ENCODE measurements at places on chromosomes 11 and 22.

- no peak for DNase-seq
Observed at GRCh38 chr22:37674951-37675929, at the start of gene LGALS1. LGALS1 (plus strand) TSS chr22:37675636; CDS start chr22:37675703, 67 bp downstream.

DNA sequence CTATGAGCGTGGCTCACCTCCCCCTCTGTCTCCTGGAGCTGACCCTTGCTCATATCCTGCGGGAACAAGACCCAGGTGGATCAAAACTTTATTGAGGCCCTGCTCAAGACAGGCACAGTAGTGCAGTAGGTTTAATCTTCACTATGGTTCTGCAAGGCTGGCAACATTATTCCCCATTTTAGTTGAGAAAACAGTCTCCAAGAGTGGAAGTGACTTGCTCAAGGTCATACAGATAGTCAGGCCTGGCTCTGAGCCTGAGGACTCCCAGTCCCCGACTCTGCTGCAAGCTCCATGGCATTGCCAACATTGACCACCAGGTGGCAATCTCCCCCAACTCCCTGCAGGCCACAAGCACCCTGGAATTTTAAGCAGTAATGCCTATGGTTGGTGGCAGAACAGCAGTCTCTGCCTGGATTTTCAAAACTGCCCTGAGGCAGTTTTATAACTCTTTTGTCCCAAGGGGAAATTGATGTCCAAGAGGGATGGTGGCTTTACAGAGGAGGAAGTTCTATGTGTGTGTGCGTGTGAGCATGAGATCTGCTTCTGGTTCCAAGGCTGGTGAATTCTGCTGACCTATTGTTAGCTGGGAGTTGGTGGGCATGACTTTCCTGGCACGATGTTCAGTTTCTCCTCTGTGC, 34.1 kb downstream of the NEU3 start:
- DNase-seq, result peak; percentile 32

GRCh38 chr11:24588081-24588480, 91.2 kb downstream of the LUZP2 start:
- no peak for DNase-seq

DNA sequence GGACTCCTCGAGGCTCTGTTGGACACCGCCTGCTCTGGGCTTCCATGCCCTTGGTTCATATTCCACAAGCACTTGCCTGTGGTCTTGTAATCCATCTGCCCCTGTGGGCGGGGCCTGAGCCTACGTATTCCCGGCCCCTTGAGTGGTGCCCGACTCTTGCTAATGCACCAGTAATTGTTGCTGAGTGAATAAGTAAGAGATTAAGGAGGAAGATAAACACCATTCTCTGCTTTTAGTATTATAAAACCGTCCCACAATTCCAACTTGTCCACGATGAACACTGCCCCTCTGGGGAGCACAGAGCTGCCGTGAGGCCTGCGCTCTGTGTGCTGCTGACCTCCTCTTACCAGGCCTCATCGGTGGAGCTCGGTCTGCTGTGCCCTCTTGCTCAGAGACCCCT, 50.3 kb downstream of the MICAL2 start:
- DNase-seq, result peak; percentile 63

GRCh38 chr11:66417000-66417399, 3.8 kb upstream of the NPAS4 start:
- no peak for DNase-seq

DNA sequence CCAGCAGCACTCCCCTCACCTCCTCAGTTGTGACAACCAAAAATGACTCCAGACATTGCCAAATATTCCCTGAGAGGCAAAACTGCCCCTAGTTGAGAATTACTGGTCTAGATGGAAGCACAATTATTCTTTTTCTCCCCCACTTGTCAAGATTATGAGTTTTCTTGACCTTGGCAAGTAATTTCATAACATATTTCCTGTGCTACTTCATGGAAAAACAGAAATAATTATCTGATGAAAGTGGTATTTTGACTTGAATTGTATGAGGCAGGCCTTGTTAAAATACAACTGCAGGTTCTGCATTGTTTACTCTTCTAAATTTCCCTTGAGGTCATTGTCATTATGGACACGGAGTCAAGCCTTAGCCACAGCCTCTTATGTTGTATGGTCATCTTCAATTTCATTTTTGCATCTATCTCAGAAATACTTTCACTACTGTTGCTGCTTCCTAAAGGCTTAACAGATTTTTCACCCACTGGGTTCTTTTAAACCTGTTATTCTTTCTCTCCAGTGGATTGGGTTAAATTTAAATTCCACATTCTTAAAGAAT, 32.2 kb upstream of the LDLRAD3 start:
- no peak for DNase-seq

DNA sequence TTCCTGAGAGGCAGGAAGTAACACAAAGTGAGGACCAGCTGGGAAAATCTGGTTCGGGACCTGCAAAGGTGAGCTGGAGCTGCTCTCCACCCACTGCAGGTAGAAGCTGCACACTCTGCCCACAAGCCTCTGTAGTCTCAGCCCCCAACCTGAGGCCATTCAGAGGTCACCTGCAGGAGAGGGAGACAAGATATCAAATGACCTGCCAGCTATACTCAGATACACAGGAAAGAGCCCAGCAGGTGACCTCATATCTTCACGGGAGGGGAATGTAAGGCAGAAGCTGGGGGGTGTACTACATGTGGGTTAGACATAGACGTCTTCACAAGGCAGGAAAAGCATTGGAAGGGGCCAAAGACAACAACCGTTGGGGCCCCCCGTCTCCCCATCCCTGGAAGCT, 86.1 kb downstream of the APIP start:
- no peak for DNase-seq

DNA sequence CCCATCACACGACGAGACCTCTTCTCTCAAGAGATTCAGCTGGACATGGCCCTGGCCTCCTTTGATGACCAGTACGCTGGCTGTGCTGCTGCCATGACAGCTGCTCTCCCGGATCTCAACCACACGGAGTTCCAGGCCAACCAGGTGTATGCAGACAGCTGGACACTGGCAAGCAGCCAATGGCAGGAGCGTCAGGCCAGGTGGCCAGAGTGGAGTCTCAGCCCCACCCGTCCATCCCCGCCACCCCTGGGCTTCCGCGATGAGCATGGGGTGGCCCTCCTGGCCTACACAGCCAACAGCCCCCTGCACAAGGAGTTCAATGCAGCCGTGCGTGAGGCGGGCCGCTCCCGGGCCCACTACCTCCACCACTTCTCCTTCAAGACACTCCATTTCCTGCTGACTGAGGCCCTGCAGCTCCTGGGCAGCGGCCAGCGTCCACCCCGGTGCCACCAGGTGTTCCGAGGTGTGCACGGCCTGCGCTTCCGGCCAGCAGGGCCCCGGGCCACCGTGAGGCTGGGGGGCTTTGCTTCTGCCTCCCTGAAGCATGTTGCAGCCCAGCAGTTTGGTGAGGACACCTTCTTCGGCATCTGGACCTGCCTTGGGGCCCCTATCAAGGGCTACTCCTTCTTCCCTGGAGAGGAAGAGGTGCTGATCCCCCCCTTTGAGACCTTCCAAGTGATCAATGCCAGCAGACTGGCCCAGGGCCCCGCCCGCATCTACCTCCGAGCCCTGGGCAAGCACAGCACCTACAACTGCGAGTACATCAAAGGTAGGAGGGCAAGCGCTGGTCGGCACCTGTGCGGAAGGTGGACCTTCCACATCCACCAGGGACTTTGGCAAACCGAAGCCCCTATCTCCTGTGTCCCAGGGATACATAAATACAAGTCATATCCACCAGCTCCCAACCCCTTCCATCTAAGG, 11.3 kb downstream of the CHRNA10 start:
- DNase-seq, result no peak

- no peak for DNase-seq
Observed at GRCh38 chr11:77619576-77620198, 17.9 kb downstream of the CLNS1A start.

GRCh38 chr11:91922846-91923245, 301.8 kb upstream of the FAT3 start:
- no peak for DNase-seq

DNA sequence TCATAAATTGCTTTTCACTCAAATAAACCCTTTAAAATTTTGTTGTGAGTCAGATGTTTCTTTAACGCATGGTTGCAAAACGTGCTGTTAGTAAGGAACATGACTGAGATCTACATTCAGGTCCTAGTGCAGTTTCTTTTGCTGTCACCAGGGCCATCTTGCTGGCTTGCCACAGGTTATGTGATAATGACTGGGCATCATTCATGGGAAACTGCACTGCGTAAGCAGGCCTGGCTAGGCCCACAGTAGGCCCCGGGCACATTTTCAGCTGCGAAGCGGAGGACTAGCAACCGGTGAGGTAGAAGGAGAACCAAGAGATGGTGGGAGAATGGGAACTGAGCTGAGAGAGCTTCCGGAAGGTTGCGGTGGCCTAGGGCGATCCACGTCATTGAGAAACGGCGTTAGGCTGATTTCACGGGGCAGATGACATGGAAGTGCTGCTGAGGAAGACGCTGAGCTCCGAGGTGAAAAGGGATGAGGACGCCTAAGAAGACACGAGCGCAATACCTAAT, 3.2 kb upstream of the KLHDC7B start:
- DNase-seq, result no peak

- no peak for DNase-seq
Observed at GRCh38 chr22:38262051-38262795, 10.6 kb downstream of the TMEM184B start.

- no peak for DNase-seq
Observed at GRCh38 chr22:42684462-42685195, 35.4 kb upstream of the CYB5R3 start.

- DNase-seq, result peak; percentile 14
Observed at GRCh38 chr11:60899046-60899936, 7.1 kb downstream of the PRPF19 start.

- no peak for DNase-seq
Observed at GRCh38 chr11:92276773-92277172, 52.2 kb downstream of the FAT3 start.

GRCh38 chr11:83162377-83162776, 5.4 kb downstream of the PCF11 start:
- no peak for DNase-seq

DNA sequence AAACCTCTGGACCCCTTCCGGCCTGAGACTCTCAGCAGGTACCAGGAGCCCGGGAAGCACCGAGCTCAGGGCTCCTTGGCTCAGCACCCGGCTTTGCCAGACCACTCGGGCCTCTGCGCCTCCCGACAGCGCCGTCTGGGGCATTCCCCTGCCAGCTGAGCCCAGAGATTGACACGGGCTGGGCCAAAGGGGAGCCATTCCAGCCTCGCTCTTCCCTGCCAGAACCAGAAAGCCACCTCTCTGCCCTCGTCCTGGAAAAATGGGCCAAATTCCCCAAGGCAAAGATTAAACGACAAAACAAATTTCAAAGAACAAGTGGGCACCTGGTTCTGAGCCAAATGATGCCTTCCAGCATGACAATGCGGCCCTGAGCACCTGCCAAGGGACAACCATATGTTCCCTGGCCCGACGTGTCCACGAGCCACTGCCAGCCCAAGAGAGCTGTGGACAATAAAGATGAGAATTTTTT, 59.3 kb downstream of the CELSR1 start:
- DNase-seq, result no peak

- no peak for DNase-seq
Observed at GRCh38 chr11:130088919-130089673, 19.4 kb downstream of the APLP2 start.

- no peak for DNase-seq
Observed at GRCh38 chr22:21590809-21591641, 23.5 kb downstream of the UBE2L3 start.

DNA sequence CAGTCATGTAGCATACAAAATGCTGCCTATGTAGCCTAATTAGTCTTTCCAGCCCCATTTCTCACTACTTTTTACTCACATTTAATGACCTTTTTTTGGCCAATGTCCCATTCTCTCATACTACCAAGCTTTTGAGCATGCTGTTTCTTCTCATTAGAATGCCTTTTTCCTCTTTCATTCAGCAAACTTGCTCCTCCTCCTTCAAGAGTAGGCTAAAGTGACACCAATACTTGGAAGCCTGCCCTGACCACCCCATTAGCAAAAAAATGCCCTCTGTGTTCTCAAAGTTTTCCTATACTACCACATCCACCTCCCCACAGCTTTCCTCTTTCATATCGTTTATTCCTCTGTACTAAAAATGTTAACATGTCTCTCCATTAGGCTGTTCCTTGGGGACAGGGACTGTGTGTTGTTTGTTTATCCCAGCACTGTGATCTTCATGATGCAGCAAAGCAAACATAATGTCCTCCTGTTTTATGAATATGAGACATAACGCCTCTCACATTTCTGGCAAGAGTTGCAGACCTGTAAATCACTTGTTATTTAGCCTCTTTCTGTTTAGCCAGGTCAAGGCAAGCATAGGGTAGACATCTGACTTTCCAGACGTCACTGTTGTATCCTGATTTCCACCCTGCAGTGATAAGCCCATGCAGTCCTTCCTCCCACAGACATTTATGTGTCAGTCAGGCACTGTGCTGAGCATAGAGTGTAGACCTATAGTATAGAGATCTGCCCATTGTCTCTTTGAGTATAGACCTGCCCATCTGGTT, 62.0 kb upstream of the UCP3 start:
- DNase-seq, result no peak

DNA sequence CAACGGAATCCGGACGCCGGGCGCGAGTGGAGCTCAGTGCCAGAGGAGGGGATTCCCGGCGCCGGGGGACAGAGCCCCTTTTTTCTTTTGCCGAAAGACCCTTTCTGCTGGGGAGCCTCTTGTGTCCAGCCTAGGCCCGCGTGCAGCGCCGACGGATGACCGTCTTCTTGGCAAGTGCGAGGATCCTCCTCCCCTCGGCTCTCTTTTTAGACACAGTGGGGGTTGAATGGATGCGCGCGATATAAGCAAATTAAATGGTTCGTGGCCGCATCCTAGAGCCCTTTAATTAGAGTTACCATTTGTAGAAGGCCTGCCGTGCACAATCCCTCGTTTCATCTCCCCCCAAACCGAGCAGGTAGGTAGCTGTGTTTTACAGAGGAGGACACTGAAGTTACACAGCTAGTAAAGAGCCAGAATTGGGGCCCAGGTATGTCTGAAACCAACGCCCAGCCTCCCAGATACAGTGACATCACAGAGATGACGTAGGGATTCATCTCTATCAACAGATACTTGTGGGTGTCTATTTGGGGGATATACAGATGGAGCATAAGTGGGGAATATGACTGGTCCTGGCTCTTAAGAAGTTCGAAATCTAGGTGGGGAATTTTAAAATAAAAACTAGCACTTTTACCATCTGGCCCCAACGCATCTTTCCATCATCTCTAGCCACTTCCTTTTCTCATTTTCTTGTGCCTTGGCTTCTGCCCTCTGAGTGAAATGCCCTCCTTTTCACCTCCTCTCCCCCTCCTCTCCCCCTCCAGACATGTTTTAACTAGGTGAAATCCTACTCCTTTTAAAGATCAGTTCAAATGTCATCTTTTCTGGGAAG, 875 bp downstream of the TCP11L1 start:
- no peak for DNase-seq

GRCh38 chr11:1875093-1875850, 16.4 kb downstream of the PRR33 start:
- no peak for DNase-seq

- DNase-seq, result no peak
Observed at GRCh38 chr11:106815209-106815608, 203.1 kb downstream of the GUCY1A2 start.

DNA sequence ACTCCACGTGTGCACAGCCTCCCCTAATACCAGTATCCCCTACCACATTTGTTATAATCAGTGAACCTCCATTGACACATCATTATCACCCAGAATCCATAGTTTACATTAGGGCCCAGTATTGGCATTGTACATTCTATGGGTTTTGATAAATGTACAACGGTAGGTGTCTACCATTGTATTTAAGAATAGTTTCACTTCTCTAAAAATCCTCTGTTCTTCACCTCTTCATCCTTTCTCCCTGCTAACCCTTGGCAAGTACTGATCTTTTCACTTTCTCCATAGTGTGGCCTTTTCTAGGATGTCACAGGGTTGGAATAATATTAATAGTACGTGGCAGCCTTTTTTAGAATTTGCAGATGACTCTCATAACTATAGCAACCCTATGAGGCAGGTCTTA, 353.8 kb downstream of the DDX10 start:
- no peak for DNase-seq
